ENCODE measurements at places on chromosomes 11 and 22.

GRCh38 chr22:47163856-47164513 lies 401.5 kb downstream of the TBC1D22A start:
- DNase-seq, result no peak

- DNase-seq, result no peak
These were observed 735.1 kb upstream of the CCDC90B start for GRCh38 chr11:84021291-84021690.

DNA sequence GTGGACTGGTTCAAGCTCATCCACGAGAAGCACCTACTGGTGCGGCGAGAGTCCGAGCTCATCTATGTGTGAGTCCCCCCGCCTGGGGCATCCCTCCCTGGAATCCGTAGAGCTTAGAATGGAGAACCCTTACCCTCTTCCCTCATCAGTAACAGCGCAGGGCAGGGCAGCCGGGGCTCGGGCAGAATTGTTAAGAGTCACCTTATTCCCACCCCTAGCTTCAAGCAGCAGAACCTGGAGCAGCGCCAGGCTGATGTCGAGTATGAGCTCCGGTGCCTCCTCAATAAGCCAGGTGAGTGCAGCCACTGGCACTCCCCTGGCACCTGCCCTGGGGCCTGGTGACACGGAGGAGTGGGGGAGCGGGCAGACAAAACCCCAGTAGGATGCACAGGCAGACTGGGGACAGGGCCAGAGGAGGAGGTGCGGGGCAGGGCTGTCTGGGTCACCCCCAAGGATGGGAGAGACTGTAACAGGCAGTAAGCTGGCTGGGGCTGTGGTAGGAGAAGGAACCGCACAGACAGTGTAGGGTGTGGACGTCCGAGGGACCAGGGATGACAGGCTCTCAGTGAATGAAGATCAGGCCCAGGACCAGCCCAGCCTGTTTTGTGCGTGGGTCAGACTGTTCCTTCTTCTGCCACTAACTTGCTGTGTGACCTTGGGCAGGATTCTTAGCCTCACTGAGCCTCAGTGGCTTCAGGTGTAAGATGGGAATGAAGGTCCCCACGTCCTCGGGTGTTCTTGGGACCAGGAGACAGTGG lies 20.4 kb downstream of the C22orf23 start:
- DNase-seq, result no peak

- DNase-seq, result no peak
These were observed 659.9 kb upstream of the LUZP2 start for GRCh38 chr11:23836981-23837380.

DNA sequence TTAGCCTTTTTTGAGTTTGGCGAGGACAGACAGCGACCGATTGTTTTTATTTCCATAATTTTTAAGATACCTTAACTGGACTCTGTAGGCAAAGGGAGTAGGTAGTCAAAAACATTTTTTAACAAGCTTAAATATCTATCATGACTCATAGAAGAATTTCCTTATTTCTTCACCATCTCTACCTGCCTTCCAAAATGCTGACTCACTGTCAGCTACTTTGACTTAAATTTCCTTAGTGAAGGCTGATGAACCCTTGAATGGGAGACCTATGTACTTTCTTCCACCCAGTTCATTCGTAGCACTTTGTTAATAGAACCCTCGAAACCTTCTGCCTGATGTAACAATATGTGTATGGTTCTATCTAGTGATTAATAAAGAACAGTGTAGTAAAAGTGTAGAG lies 1.1 kb upstream of the MTMR2 start:
- no peak for DNase-seq

GRCh38 chr11:85620256-85620655 lies 6.9 kb downstream of the DLG2 start:
- no peak for DNase-seq

DNA sequence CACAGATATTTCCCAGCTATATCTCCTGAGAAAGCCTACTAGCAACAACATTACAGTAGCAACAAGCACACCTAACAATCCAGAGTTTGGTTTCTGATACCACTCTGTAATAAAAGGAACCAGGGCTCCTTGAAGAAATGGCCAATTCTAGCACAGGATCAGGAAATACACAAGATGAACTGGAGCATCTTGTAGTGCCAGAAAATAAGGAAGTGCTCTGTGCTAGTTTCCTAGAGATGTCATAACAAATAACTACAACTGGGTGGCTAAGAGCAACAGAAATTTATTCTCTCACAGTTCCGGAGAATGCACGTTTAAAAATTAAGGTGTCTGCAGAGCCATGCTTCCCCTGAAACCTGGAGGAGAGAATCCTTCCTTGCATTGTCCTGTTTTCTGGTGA lies 217.8 kb downstream of the KIRREL3 start:
- no peak for DNase-seq

- no peak for DNase-seq
These were observed 597 bp upstream of the PLXNB2 start for GRCh38 chr22:50307890-50308596.

DNA sequence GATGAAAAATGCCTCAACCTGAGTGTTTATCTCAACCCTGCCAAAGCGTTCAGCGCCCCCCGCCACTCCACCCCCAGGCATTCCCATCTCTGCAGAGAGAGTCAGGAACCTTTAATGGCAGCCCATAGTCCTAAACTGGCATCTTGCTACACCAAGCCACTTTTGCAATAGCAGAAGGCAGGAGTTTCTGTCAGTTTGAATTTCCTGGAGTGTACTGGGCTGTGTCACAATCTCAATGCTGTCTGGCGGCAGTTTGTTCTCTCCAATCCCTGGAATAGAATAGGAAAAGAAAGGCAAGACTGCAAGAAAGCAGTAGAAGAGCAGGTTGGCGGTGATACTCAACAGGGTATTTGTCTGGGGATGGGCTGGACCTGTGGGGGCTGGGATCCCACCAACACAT lies 32.9 kb upstream of the FLI1 start:
- DNase-seq, result no peak

DNA sequence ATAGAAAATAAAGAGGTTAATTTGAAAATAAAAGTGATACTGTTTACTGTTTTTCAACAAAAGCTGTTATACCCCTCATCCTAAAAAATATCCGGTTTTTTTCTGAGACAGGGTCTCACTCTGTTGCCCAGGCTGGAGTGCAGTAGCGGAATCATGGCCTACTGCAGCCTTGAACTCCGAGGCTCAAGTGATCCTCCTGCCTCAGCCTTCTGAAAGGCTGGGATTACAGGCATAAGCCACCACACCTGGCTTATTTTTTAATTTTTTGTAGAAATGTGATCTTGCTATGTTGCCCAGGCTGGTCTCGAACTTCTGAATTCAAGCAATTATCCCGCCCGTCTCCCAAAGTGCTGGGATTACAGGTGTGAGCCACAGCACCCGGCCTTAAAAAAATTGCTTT lies 35.7 kb downstream of the ALG9 start:
- no peak for DNase-seq

DNA sequence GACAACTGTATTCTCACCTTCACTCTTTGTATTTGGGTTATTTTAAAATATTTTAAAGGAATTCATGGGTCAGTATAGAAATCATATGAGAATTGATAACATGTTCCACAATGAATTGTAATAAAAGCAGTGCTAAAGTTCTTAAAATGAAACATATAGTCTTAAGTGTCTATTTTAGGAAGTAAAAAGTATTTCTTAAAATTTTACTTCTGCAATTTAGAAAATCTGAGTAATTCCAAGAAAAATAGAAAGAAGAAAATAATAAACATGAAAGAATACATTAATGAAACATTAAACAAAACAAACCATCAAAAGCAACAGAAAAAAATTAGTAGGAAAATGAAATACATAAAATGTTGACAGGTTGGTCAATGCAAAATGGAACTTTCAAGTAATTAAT lies 332.4 kb downstream of the ETS1 start:
- DNase-seq, result no peak

DNA sequence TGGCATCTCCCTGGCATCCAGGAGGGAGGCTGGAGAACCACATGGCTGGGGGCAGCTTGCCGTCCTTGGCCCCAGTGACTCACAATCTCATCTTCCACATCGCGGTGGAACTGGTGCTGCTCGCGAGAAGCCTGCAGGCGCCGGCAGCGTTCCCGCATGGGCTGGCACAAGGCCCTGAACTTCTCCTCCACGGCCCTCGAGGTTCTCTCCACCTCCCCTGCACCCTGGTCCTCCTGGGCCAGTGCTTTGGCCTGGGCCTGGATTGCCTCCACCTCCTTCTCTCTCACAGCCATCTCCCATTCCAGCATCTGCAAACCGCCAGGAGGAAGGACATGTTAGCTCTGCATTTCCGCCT lies 16.3 kb upstream of the RBM4B start:
- no peak for DNase-seq
